ENCODE measurements at places on chromosomes 12 and 14. TPM values are rescaled to one million over a fixed set of nuclear protein-coding genes. Genes with fewer than 3 reads are reported as not detected.

- no peak overlapping the region for H3K4me3 ChIP-seq
- DNase-seq = no peak
- no peaks in the 10 kb centered on the region for H3K4me1 ChIP-seq
- H3K27me3 ChIP-seq = no peaks in the 10 kb centered on the region
These were observed 45.8 kb downstream of the NINJ2 start for GRCh38 chr12:617304-617915.

The CHURC1 gene
- polyA plus RNA-seq = 25.9 TPM

- no peaks in the 10 kb centered on the region for H3K36me3 ChIP-seq
- peak overlapping the region; percentile 84 for H3K27ac ChIP-seq
- DNase-seq = peak; percentile 78
- no peak overlapping the region for H3K4me3 ChIP-seq
- H3K27me3 ChIP-seq = no peaks in the 10 kb centered on the region
These were observed 9.1 kb upstream of the DDX47 start for GRCh38 chr12:12804011-12804410.

- H3K4me1 ChIP-seq = no peaks in the 10 kb centered on the region
- H3K27ac ChIP-seq = no peak overlapping the region
- H3K4me3 ChIP-seq = no peak overlapping the region
These were observed 146.1 kb upstream of the LRIG3 start for GRCh38 chr12:59066445-59066844.

The KRT83 gene
- polyA plus RNA-seq = not detected

DNA sequence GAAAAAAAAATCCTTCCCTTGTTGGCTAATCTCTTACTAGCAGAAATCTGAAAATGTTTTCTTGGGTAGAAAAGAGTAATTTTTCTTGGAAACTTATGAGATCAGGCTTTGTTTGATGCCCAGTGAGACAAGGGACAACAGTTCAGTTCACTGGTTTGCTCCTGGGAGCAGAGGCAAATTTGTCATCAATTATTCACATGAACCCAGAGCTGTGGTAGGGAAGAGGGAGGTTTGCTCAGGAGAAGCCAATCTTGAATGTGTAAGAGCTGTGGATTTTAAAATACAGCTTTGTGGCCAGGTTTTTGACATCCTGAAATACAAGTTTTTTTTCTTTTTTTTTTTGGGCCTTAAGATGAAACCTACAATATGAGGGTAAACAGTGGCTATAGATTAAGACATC lies 426.6 kb downstream of the ATP23 start:
- H3K4me3 ChIP-seq = no peak overlapping the region
- H3K27ac ChIP-seq = no peak overlapping the region
- DNase-seq = no peak
- H3K27me3 ChIP-seq = no peaks in the 10 kb centered on the region

The MTERF2 gene
- polyA plus RNA-seq = 16.3 TPM

GRCh38 chr12:132236930-132237771 lies 92.2 kb downstream of the GALNT9 start:
- H3K4me1 ChIP-seq = no peaks in the 10 kb centered on the region

- peaks cover 7% of the 10 kb centered on the region for H3K27me3 ChIP-seq
- H3K36me3 ChIP-seq = no peaks in the 10 kb centered on the region
- no peak for DNase-seq
- H3K4me1 ChIP-seq = no peaks in the 10 kb centered on the region
- no peak overlapping the region for H3K27ac ChIP-seq
- H3K4me3 ChIP-seq = no peak overlapping the region
These were observed 96.9 kb upstream of the EVL start for GRCh38 chr14:99968191-99968920.

The P2RX7 gene
- polyA plus RNA-seq = 0.27 TPM

DNA sequence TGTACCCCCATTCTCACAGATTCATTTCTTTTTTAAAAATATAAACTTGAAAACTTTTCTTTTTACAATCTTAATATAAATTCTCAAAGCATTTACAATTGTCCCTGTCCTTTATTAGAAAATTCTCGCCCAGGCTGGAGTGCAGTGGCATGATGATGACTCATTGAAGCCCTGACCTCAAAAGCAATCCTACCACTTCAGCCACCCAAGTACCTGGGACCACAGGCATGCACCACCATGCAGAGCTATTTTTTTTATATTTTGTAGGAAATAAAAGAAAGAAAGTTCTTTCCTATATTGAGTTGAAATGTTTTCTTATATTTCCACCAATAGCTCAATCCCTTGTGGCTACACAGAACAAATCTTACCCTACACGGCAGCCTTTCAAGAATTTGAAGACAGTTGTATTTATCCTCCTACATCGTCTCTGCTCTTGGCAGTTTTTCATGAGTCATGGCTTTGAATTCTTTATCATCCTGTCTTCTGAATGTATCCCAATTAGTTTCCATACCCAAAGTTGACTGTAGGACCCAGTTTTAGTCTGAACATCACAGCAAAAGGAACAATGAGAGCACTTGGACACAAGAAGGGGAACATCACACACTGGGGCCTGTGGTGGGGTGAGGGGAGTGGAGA lies 52.4 kb downstream of the SYT1 start:
- H3K27ac ChIP-seq = no peak overlapping the region
- DNase-seq = no peak
- no peak overlapping the region for H3K4me3 ChIP-seq
- H3K4me1 ChIP-seq = no peaks in the 10 kb centered on the region

- H3K4me1 ChIP-seq = no peaks in the 10 kb centered on the region
- H3K27ac ChIP-seq = no peak overlapping the region
- no peak for DNase-seq
- H3K27me3 ChIP-seq = no peaks in the 10 kb centered on the region
- H3K36me3 ChIP-seq = peaks cover 27% of the 10 kb centered on the region
- H3K4me3 ChIP-seq = no peak overlapping the region
These were observed 97.5 kb upstream of the SINHCAF start for GRCh38 chr12:31423405-31423804.

GRCh38 chr14:59278111-59278510 lies 89.6 kb downstream of the DAAM1 start:
- H3K27me3 ChIP-seq = no peaks in the 10 kb centered on the region
- H3K27ac ChIP-seq = no peak overlapping the region
- no peak for DNase-seq
- H3K4me1 ChIP-seq = no peaks in the 10 kb centered on the region
- H3K36me3 ChIP-seq = peaks cover 2% of the 10 kb centered on the region

The POU6F1 gene
- polyA plus RNA-seq = 2.4 TPM

- no peak overlapping the region for H3K27ac ChIP-seq
- no peak overlapping the region for H3K4me3 ChIP-seq
- H3K27me3 ChIP-seq = no peaks in the 10 kb centered on the region
These were observed 96.5 kb downstream of the DENND5B start for GRCh38 chr12:31494455-31494854.

- no peak overlapping the region for H3K4me3 ChIP-seq
- H3K27me3 ChIP-seq = no peaks in the 10 kb centered on the region
- no peaks in the 10 kb centered on the region for H3K36me3 ChIP-seq
- H3K4me1 ChIP-seq = no peaks in the 10 kb centered on the region
- DNase-seq = no peak
These were observed 813.1 kb upstream of the NOVA1 start for GRCh38 chr14:27410981-27411380.

The IL25 gene
- polyA plus RNA-seq = not detected

DNA sequence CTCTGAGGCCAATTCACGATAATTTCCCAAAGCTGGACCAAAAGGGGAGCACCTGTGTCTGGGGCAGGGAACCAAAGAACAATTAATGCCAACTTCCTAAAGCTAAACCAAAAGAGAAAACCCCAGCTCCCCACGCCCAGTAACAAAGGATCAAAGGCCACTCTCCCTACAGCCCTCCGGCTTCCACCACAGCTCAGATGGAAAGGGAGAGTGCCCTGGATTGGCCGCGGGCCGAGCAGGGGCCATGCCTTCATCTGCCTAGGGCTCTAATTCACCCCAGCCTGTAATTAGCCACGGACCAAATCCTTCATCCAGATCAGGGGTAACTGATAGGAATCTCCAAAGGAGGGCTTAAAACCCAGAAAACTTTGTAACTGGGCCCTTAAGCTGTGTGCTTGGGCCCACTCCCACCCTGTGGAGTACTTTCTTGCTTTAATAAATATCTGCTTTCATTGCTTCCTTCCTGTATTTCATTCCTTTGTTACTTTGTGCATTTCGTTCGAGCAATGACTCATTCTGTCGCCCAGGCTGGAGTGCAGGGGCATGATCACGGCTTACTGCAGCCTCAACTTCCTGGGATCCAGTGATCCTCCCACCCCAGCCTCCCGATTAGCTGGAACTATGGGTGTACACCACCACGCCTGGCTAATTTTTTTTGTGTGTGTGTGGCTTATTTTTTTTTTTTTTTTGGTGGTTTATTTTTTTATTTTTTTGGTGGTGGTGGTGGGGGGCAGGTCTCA lies 65.5 kb upstream of the PPP4R3A start:
- H3K36me3 ChIP-seq = no peaks in the 10 kb centered on the region
- peaks cover 2% of the 10 kb centered on the region for H3K4me1 ChIP-seq
- H3K27ac ChIP-seq = peak overlapping the region; percentile 27
- no peaks in the 10 kb centered on the region for H3K27me3 ChIP-seq
- peak; percentile 57 for DNase-seq

The PLEKHG7 gene
- polyA plus RNA-seq = 0.72 TPM

The PRB2 gene
- not detected for polyA plus RNA-seq

The FAM234B gene
- polyA plus RNA-seq = 7.8 TPM

The DEPDC4 gene
- polyA plus RNA-seq = 3.6 TPM

DNA sequence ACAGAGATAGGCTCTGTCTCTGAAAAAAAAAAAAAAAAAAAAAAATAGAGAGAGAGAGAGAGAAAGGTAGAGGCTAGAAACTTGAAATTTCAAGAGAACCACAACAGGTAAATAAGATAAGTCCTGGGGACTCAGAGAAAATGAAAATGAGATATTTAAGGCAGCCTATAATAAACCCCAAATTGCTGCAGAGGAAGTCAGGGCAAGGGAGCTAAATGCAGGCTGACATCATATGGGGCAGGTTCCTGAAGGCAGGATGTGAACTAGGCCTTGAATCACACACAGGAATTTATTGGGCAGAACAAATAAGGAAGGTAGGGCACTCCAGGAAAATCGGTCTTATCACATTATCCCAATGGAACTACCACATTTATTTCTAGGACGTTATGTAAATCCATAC lies 54.9 kb upstream of the NUDT4 start:
- no peak overlapping the region for H3K27ac ChIP-seq
- H3K36me3 ChIP-seq = no peaks in the 10 kb centered on the region
- no peaks in the 10 kb centered on the region for H3K4me1 ChIP-seq
- H3K27me3 ChIP-seq = no peaks in the 10 kb centered on the region
- DNase-seq = peak; percentile 21
- H3K4me3 ChIP-seq = no peak overlapping the region

The ADAM21 gene
- 0.06 TPM for polyA plus RNA-seq

The KRT80 gene
- 0.27 TPM for polyA plus RNA-seq

- no peaks in the 10 kb centered on the region for H3K4me1 ChIP-seq
- DNase-seq = no peak
- H3K36me3 ChIP-seq = no peaks in the 10 kb centered on the region
- no peaks in the 10 kb centered on the region for H3K27me3 ChIP-seq
- H3K27ac ChIP-seq = no peak overlapping the region
These were observed 24.0 kb downstream of the SYT1 start for GRCh38 chr12:78888568-78888967.

GRCh38 chr12:24937553-24938244 lies 11.2 kb downstream of the BCAT1 start:
- H3K27ac ChIP-seq = no peak overlapping the region
- no peak overlapping the region for H3K4me3 ChIP-seq
- H3K27me3 ChIP-seq = no peaks in the 10 kb centered on the region

The THAP2 gene
- 3.5 TPM for polyA plus RNA-seq

DNA sequence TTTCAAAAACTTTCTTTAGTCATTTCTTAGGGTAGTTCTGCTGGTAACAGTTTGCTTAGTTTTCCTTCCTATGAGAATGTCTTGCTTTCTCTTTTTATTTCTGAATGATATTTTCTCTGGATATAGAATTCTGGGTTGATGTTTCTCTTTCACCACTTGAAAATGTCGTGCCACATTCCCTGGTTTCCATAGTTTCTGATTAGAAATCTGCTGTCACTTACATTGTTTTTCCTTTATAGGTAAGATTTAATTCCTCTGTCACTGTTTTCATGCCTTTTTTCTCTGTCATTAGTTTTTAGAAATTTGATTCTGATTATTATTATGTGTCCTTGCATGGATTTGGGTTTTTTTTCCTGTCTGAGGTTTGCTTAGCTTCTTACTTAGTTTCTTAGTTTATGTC lies 77.3 kb upstream of the PCNX4 start:
- H3K27me3 ChIP-seq = no peaks in the 10 kb centered on the region
- H3K4me1 ChIP-seq = no peaks in the 10 kb centered on the region
- H3K4me3 ChIP-seq = no peak overlapping the region

GRCh38 chr12:113346353-113346752 lies 11.4 kb upstream of the SLC8B1 start:
- H3K27ac ChIP-seq = no peak overlapping the region
- H3K27me3 ChIP-seq = peaks cover 4% of the 10 kb centered on the region

- H3K27ac ChIP-seq = no peak overlapping the region
- H3K36me3 ChIP-seq = no peaks in the 10 kb centered on the region
- no peak for DNase-seq
These were observed 78.7 kb upstream of the HIF1A start for GRCh38 chr14:61616524-61617185.

The CSRP2 gene
- polyA plus RNA-seq = 11.6 TPM

GRCh38 chr14:101604228-101604934 lies 43.1 kb downstream of the DIO3 start:
- no peaks in the 10 kb centered on the region for H3K36me3 ChIP-seq
- H3K4me3 ChIP-seq = no peak overlapping the region
- DNase-seq = no peak
- H3K27ac ChIP-seq = no peak overlapping the region
- peaks cover 7% of the 10 kb centered on the region for H3K27me3 ChIP-seq

The OVCH1 gene
- polyA plus RNA-seq = 0.01 TPM

The IGF1 gene
- 10.0 TPM for polyA plus RNA-seq

The RAB15 gene
- polyA plus RNA-seq = 12.5 TPM

DNA sequence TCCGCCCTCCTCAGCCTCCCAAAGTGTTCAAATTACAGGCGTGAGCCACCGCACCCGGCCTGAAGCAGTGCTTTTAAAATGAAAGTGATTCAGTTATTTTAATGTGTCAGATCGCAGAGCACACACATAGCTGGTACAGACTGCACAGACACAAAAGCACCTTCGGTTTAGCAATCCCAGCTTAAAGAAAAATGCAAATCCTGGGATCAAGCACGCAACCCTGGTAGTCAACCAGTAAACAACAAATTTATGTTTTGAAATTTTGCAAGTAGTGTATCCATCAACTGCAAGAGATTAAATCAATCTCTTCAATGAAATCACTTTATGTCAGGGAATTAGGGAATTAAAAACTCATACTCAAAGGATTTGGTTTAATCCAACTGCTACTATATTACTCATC lies 28.4 kb downstream of the SLC38A1 start:
- H3K27ac ChIP-seq = no peak overlapping the region
- DNase-seq = no peak
- H3K4me3 ChIP-seq = no peak overlapping the region
- H3K27me3 ChIP-seq = no peaks in the 10 kb centered on the region
- peaks cover 12% of the 10 kb centered on the region for H3K36me3 ChIP-seq

The HSPB8 gene
- 1.3 TPM for polyA plus RNA-seq

DNA sequence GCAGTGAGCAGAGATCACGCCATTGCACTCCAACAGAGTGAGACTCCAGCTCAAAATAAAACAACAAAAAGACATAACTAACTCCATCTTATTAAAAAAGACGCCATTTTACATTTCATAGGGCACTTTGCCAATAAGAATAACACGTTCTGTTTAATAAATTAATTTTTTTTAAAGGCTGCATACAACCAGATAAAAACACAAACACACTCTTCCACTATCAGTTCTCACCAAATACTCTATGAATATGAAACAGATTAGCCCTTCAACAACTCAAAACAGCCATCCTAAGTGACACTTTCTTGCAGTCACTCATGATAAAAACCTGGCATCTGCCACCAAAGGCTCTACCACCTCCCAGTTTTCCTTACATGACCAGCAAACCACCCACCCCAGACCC lies 16.1 kb downstream of the AICDA start:
- no peaks in the 10 kb centered on the region for H3K4me1 ChIP-seq
- no peaks in the 10 kb centered on the region for H3K27me3 ChIP-seq
- H3K27ac ChIP-seq = no peak overlapping the region
- H3K36me3 ChIP-seq = no peaks in the 10 kb centered on the region
- DNase-seq = no peak

The E2F7 gene
- not detected for polyA plus RNA-seq

Data from small intestine (tissue), 16 donors.